ENCODE measurements at places on chromosomes 1 and 21.

DNA sequence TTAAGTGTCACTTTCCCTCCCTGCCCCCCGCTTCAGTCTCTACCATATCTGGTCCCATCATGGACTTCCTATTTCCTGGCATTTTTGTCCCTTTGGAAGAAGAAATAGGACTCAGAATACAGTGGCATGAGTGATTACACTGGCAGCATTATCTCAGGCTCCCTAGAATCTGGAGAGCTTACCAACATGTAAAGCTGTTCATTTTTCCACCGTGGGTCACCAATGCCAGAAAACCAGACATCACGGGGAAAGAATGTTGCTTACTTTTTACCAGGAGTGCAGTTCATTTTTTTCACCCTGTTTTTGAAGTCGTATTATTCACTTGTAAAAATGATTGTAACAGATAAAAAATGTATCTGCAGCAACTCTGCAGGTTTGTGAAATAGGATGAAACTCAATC is 44.8 kb downstream of the BACH1 start:
- DNase-seq: peak; percentile 67

GRCh38 chr1:110870721-110871388 is 2.1 kb upstream of the CD53 start:
- no peak for DNase-seq

DNA sequence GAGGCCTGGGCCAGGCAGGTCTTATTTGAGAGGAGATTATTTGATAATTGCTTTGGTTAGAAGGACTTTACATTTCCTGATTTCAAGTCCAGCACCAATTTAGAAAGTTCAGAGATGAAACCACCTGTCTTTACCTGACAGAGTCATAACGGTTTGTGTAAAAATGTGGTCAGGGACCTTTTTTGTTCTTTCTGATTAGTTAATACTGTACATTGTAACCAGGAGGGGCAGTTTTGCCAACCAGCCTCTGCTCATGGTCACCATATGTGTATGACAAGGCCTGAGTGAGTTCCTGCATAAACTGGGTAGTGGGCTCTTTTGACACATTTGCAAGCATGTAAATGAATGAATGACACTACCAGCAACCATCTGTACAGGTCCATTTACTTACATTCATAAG is 55.8 kb downstream of the VANGL1 start:
- no peak for DNase-seq

DNA sequence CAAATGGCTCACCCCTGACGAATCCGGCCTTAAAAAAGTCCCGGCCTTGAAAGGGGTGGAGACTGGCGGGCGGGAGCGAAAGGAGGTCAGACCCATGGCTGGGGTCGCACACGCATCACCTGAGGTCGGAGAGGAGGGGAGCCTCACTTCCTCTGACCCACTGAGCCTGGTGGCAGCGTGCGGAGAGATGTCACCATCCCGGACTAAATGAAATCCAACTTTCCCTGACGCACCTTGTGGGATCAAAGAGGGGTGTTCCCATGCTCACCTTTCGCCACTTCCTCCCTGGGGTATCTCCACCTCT is 709 bp upstream of the SLC41A1 start:
- DNase-seq: no peak

- peak; percentile 97 for DNase-seq
Measured at GRCh38 chr1:161766102-161766981, at the start of gene ATF6. Gene ATF6, plus strand, starts transcription at chr1:161766320. Its CDS starts 41 bp downstream, at chr1:161766361.

DNA sequence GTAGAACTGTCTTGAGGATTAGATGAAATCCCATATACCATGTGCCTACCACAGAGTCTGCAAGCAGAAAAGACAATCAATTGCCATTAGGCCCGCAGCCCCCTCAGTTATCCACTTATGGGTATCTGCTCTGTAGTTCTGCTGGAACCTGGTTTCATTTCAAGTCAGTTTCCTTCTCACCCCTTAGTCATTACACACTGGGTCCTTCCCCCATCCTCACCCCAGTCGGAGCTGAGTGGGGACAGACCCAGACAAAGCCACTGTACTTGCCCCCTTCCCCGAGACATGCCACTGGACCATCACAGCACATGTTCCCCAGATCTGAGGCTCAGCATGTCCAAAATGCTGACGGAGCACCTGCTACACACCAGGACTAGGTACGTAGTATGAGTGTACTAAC is 21.2 kb downstream of the PGLYRP3 start:
- no peak for DNase-seq

GRCh38 chr1:45089711-45090110 is 77.7 kb downstream of the UROD start:
- DNase-seq: no peak

- no peak for DNase-seq
Measured at GRCh38 chr1:109849655-109850054, 61.0 kb upstream of the CSF1 start.

DNA sequence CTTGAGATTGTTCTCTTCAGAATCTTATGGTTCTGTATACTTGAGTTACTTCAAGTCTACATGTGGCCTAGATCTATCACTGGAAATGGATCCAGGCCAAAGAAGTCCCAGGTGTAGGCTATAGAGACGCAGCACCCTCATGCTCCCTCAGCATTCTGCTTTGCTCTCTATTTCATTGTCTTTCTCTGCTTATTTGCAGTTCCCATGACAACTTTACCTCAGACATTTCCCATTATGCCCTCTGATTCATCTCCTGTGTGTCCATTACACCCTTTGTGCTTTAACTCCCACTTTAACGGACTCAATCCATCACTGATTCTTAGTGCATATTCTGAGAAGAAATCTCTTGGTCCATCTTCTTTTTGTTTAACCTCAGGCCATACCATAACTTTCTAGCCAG is 236.9 kb upstream of the NRIP1 start:
- DNase-seq: peak; percentile 69

DNA sequence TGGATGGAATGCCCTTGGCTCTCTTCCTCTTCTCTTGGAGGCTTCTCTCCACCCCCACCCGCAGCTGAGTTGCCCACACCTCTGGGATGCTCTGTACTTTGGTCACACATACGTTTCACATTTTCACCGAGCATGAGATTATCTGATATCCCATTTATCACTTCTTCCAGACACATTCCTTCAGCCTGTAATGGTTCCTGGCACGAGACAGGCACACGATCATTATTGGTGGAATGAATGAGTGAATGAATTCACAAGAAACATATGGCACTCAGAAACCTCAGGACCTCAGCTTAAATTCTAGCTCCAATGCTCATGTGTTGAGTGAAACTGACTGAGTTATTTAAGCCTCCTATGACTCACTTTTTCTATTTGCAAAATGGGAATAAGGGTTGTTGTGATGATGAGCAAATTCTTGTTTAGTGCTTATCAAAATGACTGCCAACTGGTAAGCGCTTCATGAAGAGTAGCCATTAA is 242.7 kb upstream of the JUN start:
- no peak for DNase-seq

GRCh38 chr21:44767834-44768831 is 33.5 kb downstream of the UBE2G2 start:
- DNase-seq: no peak

GRCh38 chr1:167312871-167313270 is 92.2 kb downstream of the POU2F1 start:
- DNase-seq: peak; percentile 36

- no peak for DNase-seq
Measured at GRCh38 chr1:247884797-247885413, 10.5 kb upstream of the OR2W3 start.

DNA sequence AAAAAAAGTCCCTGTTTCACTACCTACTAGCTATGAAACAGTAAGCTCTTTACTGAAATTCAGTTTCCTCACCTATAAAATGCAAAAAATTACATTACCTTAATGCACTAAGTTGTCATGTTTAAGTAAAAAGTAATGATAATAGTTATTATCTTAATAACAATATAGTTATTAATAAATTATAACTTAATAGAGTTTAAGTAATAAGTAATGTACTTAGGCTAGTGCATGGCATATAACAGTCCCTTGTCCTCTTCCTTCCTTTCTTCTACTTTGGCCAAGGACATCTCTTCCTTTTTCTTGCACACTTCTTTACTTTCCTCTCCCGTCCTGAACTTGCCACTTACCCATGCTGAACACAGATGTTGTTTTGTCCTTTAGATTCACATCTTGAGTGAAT is 9.0 kb downstream of the TMEM200B start:
- DNase-seq: no peak

- DNase-seq: no peak
Measured at GRCh38 chr1:248825573-248825908, 174 bp downstream of the SH3BP5L start.

DNA sequence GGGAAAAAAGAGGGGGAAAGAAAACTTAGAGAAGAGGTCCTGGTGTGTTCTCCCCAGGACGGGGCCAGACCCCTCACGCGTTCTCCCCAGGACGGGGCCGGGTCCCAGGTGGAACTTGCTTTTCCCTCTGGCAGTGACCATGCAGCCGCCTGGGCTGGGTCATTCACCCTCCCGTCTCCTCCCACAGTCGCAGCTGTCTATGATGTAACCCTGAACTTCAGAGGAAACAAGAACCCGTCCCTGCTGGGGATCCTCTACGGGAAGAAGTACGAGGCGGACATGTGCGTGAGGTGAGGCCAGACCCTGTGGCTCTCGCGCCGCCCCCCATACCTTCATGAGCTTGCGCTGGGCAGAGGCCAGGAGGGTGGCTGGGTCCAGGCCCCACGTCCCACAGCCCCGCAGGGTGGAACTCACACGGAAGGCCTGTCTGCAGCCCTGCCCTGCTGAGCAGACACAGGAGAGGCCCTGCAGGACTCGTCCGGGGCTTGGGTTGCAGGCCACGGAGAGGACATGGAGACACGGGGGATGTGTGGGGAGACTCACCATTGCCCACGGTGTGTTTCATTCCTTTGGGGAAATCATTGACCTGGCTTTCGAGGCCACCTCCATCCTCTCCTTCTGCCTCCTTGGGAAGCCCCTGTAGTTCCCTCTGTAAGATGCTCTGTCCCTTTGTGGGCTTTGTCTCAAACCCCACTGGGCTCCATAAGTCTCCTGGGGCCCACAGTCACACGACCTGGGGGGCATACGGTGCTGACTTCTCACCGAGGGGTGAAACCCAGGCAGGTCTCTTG is 40.7 kb upstream of the TRAPPC10 start:
- DNase-seq: no peak

DNA sequence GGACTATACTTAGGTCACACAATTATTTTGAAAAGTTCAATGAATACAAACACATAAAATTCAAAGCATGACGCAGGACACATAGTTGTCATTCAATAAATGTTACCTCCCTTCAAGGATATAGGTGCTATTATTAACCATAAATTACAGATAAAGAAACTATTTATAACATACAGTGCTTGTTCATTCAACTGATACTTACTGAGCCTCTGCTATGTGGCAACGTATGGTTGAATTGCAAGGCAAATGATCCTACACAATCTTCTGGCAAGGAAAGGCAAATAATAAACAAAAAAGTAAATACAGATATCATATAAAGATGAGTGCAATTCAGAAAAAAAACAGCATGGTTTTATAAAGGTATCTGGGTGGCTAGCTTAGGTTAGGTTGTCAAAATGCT is 614.7 kb downstream of the LTN1 start:
- DNase-seq: no peak

DNA sequence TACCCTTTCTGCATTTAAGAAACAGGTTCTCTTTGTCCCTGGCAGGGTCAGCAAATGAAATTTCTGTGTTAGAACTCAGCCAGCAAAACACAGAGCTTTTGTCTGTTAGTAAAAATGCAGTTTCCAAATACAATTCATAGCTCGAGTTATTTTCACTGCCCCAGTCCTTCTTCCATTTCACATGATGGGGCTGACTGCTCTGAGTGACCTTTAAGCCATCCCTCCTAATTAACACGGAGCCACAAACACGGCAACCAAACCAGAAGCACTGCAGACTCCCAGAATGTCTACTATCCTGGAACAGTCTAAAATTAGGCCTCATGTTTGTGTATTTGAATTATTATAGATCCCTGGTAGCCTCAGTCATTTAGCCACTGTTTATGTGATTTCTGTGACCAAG is 99.1 kb upstream of the RGS4 start:
- DNase-seq: no peak

GRCh38 chr1:236089046-236089773 is 24.3 kb upstream of the NID1 start:
- peak; percentile 75 for DNase-seq

GRCh38 chr1:36257375-36257767 is 33.1 kb downstream of the THRAP3 start:
- no peak for DNase-seq

- DNase-seq: no peak
Measured at GRCh38 chr1:2047749-2048729, 2.2 kb upstream of the PRKCZ start.

- no peak for DNase-seq
Measured at GRCh38 chr1:74611887-74612286, 61.7 kb downstream of the ERICH3 start.

DNA sequence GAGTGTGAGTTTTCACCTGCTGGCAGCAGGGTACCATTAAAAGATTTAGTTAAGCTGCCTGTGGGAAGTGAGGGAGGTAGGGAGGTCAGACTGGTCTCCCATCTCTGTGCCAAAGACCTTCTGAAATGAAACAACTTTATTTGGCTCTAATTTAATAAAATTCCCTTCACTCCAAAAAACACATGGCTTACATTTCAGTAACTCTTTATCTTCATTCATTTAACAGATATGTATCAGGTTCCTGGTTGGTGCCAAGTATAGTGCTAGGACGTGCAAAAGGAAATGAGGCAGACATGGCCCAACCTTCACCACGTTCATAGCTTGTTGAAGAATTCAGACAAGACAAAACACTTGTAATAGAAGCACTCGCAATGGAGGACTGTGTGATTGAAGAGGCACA is 282.3 kb downstream of the SEC16B start:
- DNase-seq: no peak

GRCh38 chr1:58454807-58455206 is 91.7 kb downstream of the OMA1 start:
- no peak for DNase-seq

DNA sequence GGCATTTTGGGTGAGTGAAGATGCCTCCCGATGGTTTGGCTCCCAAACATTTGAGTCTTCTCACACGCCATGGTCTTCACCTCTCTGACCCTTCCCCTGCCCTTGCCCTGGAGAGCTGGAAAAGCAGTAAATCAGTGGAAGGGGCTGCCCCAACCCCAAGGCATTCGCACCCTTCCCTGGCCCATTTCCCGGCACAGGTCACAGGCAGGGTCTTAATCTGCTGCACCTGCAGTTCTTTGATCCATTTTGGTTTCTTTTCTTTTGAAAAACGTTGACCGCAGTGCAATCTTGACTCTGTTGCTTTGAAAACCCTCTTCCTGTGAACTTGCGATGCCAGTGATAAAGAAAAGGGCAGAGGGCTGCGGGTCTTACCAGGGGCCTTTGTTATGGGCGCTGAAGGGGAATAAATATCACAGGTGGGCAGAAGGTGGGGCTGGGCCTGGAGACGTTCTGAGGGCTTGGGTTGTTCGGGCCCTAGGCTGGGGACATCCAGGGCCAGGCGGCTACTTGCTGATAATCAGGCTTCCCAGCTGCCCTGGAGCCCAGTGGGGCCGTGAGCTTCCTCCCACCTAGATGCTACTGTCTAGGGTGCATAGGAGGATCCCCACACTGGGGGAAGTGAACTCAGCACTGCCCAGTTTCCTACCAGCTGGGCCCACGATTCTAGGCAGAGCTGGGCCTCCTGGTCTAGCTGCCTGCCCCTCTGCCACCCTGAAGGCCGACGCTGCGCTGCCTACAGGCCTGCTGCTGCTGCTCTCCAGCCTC is 38.6 kb upstream of the EPS8L3 start:
- DNase-seq: no peak

Measured in fibroblast of pulmonary artery (primary cell).